ENCODE measurements at places on chromosomes 4 and X.

- DNase-seq = peak; percentile 22
Observed at GRCh38 chrX:110853610-110854009, 58.0 kb upstream of the CHRDL1 start.

GRCh38 chrX:3567686-3568085 is 145.8 kb downstream of the PRKX start:
- no peak for DNase-seq

- DNase-seq = no peak
Observed at GRCh38 chrX:148470324-148470723, 30.1 kb upstream of the AFF2 start.

- DNase-seq = no peak
Observed at GRCh38 chr4:72388521-72388920, 180.5 kb downstream of the ADAMTS3 start.

- DNase-seq = no peak
Observed at GRCh38 chrX:2474963-2475726, 25.6 kb downstream of the DHRSX start.

DNA sequence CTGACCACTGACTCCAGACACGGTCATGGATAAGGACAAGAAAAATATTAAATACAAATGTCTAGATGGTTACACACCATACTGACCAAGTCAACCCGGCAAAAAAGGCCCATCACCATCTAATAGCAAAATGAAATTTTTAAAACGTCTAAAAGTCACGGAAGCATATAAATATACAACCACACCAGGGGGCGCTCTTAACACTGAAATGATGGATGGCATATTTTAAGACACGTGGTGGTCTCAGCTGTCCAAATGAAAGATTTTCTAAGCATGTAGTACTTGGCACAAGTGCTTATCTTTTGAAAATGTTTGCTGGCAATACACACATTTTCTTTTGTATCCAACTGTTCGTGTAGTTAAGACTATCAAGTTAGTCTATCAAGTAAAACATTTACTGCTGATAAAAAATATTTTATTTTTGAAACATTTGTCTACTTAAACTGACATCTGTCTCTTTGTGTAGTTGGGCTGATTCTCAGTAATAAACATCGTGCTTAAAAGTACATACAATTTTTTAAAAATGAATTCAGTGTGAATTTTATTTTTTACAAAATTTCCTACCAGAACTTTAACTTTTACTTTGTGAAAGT is 64.6 kb downstream of the COX7B2 start:
- peak; percentile 12 for DNase-seq

- no peak for DNase-seq
Observed at GRCh38 chr4:153005899-153006381, 69.8 kb downstream of the FHDC1 start.

Data from fibroblast of gingiva (primary cell).